Endodermal cell (in vitro differentiated cells): ENCODE measurements at places on chromosomes 1 and 21.
A peak's percentile ranks its signal among the peaks of the same experiment; 100 is the strongest.

DNA sequence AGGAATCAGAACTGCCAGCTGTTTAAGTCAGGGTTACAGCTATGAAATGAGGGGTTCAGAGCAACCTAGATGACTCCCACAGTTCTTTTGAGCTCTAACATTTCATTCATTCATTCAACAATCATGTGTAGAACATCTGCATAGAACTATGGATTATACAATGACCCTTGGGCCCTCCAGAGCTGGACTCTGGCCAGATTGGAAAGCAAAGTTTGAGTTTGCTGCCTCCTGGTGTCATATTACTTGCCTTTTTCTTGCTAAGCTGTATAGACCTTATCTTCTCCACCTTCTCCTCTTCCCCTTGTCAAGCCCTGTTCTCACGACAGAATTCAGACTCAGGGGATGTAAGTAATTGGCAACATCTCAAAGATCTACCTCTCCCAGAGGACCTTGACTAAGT is 4.0 kb downstream of the CASQ2 start:
- no peak overlapping the region for H3K4me3 ChIP-seq
- H3K27ac ChIP-seq, result no peak overlapping the region
- no peaks in the 10 kb centered on the region for H3K27me3 ChIP-seq

GRCh38 chr1:13593511-13594131 is 10.0 kb downstream of the PDPN start:
- no peaks in the 10 kb centered on the region for H3K36me3 ChIP-seq
- H3K4me3 ChIP-seq, result no peak overlapping the region
- H3K4me1 ChIP-seq, result no peaks in the 10 kb centered on the region
- no peaks in the 10 kb centered on the region for H3K27me3 ChIP-seq
- peak; percentile 70 for DNase-seq

GRCh38 chr1:55146781-55147180 is 68.4 kb downstream of the USP24 start:
- no peak overlapping the region for H3K27ac ChIP-seq
- no peak for DNase-seq

DNA sequence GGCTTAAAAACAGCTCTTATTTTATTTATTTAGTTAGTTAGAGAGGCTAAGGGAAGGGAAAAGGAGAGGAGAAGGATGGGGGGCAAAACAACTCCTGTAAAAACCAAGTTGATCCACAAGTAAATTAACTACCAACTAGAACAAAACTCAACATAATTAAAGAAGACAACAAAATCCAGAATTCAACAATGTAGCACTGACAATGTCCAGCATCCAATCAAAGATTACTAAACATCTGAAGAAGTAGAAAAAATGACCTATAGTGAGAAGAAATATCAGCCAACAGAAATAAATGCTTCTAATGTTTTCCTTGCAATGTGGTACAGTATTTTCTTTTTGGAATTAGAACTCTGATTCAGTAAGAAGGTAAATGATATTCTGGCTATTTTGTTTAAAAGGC is 160.1 kb downstream of the CDC7 start:
- H3K4me1 ChIP-seq, result no peaks in the 10 kb centered on the region
- no peak overlapping the region for H3K27ac ChIP-seq
- H3K4me3 ChIP-seq, result no peak overlapping the region
- H3K27me3 ChIP-seq, result no peaks in the 10 kb centered on the region
